T-helper 2 cell (primary cell): ENCODE measurements at places on chromosomes 2 and 18.

DNA sequence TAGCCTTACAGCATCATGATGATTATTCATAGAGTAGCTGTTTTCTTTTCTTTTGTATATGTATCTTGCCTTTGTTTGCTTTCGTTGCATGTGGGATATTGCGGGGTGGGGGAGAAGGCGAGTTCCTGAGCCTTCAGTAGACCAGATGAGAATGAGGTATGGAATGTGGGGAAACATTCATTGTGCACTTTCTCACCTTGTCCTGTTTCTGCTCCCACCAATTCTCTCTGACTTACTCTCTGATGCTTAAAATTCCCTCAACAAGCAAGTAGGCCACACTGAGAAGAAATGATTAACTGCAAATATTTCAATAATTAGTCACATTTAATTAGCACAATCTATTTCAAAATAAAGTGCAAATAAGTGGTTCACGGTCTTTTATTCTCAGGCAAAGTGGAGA is 31.0 kb downstream of the GKN2 start:
- DNase-seq, result no peak

GRCh38 chr18:31619291-31619690 is 27.6 kb downstream of the TTR start:
- no peak for DNase-seq

GRCh38 chr18:2197946-2198345 is 373.4 kb downstream of the METTL4 start:
- DNase-seq, result no peak

GRCh38 chr2:191612496-191612895 is 65.4 kb upstream of the NABP1 start:
- DNase-seq, result no peak

- DNase-seq, result no peak
Measured at GRCh38 chr2:146240391-146240790, 1604.4 kb upstream of the ACVR2A start.

DNA sequence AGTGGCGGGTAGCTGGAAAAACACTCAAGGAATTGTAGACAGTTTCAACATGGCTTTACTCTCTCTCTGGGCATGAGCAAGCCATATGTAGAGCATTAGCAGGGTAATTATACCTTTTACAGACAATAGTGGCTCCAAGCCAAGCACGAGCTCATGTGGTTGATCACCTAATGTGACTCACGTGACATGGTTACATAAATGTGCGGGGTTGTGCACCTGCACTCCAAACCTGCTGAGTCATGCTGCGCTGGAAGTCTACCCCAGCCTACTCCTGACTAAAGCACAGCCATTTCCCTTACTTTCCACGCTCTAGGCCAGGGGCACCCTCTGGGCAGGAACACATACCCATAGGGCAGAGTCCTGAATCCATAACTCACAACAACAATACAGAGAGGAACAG is 232.8 kb downstream of the MBD5 start:
- DNase-seq, result no peak

GRCh38 chr2:98099939-98100743 is 13.2 kb downstream of the VWA3B start:
- DNase-seq, result no peak

- no peak for DNase-seq
Measured at GRCh38 chr2:123644053-123644452, 381.0 kb upstream of the CNTNAP5 start.

- no peak for DNase-seq
Measured at GRCh38 chr18:22466608-22467395, 49.1 kb upstream of the CTAGE1 start.

DNA sequence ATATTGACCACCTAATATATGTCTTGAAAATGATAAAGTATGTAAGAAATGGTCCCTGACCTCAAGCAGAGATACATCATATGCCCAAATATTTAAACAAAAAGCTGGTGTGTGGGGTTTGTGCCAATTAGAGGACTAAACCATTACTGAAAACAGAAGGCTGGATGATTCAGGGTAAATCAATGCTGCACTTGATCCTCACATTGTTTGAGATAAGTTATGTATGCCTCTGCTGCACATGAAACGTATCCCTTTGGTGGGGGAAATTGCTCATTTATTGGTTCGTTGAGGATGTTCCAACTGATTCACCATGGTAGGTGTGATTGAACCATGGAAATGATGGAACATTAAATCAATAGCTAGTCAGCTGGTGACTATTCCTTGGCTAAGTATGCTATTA is 24.7 kb upstream of the DARS1 start:
- no peak for DNase-seq

DNA sequence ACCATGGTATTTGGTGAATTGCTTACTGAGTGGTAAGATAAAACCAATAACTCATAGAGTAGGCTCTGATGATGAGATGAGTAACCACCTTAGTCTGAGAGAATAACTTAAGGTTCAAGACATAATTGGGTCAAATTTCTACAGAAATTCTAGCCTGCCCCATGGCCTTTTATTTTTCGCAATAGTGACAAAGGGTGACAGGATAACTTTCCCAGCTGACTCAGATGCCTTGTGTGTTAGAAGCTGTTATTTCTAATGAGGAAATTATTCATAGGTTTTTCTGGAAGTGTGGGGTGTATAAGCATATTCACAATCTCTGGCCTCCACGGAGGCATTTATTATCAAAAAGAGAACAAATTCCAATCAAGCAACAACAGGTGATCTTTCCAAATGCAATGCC is 159.0 kb downstream of the NUP35 start:
- DNase-seq, result no peak

- no peak for DNase-seq
Measured at GRCh38 chr18:11819938-11820337, 31.3 kb upstream of the CHMP1B start.

DNA sequence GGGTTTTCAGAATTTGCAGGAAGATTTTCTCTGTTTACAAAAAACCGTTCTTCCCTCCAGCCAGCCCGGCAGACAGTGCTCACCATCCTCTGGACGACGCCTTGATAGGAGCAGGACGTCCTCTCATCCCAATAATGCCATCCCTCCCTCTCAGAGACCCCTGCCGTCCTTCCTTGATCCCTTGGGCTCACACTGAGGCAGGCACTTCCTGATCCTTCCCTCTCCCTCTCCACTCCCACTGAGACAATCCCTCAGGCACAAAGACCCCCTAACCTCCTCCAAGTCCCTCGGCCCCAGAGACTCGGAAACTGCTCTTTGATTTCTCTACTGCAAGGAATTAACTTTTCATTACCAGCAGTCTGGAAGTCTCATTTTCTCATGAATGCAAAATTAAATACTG is 42.5 kb downstream of the PAX3 start:
- no peak for DNase-seq

DNA sequence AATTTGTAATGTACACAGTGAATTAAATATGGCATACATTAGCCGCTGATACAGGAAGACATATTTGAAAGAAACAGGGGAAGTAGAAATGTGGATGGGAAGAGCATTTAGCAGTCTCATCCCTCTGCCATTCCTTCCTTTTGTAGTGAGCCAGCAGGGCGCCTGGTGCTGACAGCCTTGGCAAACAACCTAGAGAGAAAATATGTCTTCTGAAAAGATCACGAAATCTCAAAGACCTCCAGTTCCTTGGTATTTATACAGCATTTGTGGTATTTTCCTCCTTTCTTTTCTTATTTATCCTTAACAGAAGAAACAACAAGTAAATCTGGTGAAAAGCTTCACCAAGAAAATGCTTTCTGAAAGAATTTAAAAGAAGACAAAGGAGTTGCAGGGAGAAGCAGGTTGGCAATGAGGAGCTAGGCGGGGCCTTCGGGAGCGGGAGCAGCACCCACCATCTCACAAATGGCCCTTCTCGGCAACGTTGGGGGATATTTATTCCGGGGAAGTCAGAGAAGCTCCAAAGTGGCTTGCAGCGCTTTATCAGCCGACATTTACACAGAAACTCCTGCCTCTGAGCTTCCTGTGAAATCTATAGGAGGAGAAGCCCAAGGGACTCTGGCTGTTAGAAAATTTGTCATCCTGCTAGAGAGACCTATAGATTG is 406.1 kb upstream of the NRP2 start:
- DNase-seq, result no peak

- DNase-seq, result no peak
Measured at GRCh38 chr2:38060236-38061018, 15.5 kb downstream of the CYP1B1 start.
